ENCODE measurements at places on chromosomes 5 and 9. TPM values are rescaled to one million over a fixed set of nuclear protein-coding genes. Genes with fewer than 3 reads are reported as not detected.

Gene ENTREP1
- 10.6 TPM for total RNA-seq

Gene LRRTM2
- total RNA-seq = 12.0 TPM

Gene EDIL3
- 8.5 TPM for total RNA-seq

Gene SPRY4
- total RNA-seq = 5.5 TPM

Gene NPR3
- 2.0 TPM for total RNA-seq

Gene RPL37
- 2,332 TPM for total RNA-seq

Gene SMIM33
- not detected for total RNA-seq

Gene GABRA1
- total RNA-seq = 0.73 TPM

Gene ST8SIA4
- 0.49 TPM for total RNA-seq

Gene MEF2C
- 2.0 TPM for total RNA-seq

Gene ZNF608
- total RNA-seq = 107 TPM

Gene IFNK
- 0.42 TPM for total RNA-seq

Gene MRPL36
- total RNA-seq = 110 TPM

Measured in motor neuron (in vitro differentiated cells).